ENCODE measurements at places on chromosomes 11 and 22.

- H3K27me3 ChIP-seq, result no peaks in the 10 kb centered on the region
- no peak overlapping the region for H3K4me3 ChIP-seq
These were observed 588.2 kb downstream of the BRD1 start for GRCh38 chr22:49239264-49240015.

GRCh38 chr11:129282634-129283033 lies 90.5 kb upstream of the ARHGAP32 start:
- DNase-seq, result no peak
- peaks cover 11% of the 10 kb centered on the region for H3K27me3 ChIP-seq
- no peak overlapping the region for H3K27ac ChIP-seq
- H3K4me3 ChIP-seq, result no peak overlapping the region
- H3K4me1 ChIP-seq, result no peaks in the 10 kb centered on the region

DNA sequence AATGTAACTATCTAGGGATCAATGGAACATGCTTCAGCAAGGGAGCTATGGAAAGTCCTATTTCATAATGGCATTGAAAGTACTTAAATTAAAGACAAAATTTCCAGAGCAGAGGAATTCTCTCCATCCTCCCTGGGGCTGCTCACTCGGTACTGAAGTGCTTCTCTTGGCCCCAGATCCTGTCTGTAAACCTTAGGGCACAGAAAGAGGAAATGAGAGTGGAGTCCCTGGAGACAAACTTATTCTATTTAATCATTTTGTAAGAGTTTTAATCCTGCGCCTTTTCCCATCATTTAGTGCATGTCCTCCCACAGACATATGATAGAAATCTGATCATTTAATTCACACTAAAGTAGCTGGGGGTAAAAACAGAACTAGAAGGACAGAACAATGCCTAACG lies 20.9 kb upstream of the PAMR1 start:
- peaks cover 7% of the 10 kb centered on the region for H3K27me3 ChIP-seq
- no peak overlapping the region for H3K4me3 ChIP-seq
- DNase-seq, result no peak

DNA sequence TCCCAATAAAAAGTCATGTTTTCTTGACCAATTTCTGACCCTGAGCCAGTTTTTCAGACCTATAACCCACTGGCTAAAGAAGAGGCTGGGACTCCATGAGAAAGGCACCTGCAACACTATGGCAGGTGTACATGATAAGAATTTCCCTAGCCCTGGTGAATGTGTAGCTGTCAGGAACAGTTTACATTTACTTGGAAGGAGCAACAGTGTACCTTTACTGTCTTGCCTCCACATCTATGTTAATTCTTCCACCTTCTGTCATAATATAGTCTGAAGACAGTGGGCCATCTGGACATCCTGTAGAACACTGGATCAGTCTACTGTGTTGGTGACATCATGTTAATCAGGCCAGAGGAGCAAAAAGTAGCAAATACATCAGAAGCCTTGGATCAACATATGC lies 72.1 kb upstream of the CD82 start:
- DNase-seq, result no peak
- no peaks in the 10 kb centered on the region for H3K4me1 ChIP-seq
- no peaks in the 10 kb centered on the region for H3K36me3 ChIP-seq
- H3K27ac ChIP-seq, result no peak overlapping the region
- H3K4me3 ChIP-seq, result no peak overlapping the region

GRCh38 chr11:71446942-71447688 lies 1.1 kb downstream of the DHCR7 start:
- peak overlapping the region; percentile 70 for H3K27ac ChIP-seq
- no peaks in the 10 kb centered on the region for H3K27me3 ChIP-seq
- H3K4me1 ChIP-seq, result peaks cover 44% of the 10 kb centered on the region
- DNase-seq, result no peak

- no peaks in the 10 kb centered on the region for H3K4me1 ChIP-seq
- H3K36me3 ChIP-seq, result peaks cover 27% of the 10 kb centered on the region
- no peak for DNase-seq
- no peak overlapping the region for H3K4me3 ChIP-seq
- H3K27ac ChIP-seq, result no peak overlapping the region
- H3K27me3 ChIP-seq, result no peaks in the 10 kb centered on the region
These were observed 26.7 kb downstream of the AMPD3 start for GRCh38 chr11:10481560-10482349.

- DNase-seq, result no peak
- no peak overlapping the region for H3K4me3 ChIP-seq
- no peaks in the 10 kb centered on the region for H3K36me3 ChIP-seq
- no peaks in the 10 kb centered on the region for H3K27me3 ChIP-seq
These were observed 86.6 kb downstream of the RTL6 start for GRCh38 chr22:44411226-44412135.

- no peak for DNase-seq
- no peak overlapping the region for H3K27ac ChIP-seq
- H3K4me3 ChIP-seq, result no peak overlapping the region
- peaks cover 59% of the 10 kb centered on the region for H3K27me3 ChIP-seq
These were observed 108.4 kb downstream of the ZBTB16 start for GRCh38 chr11:114167771-114168448.

GRCh38 chr22:43263645-43264514 lies 76.9 kb upstream of the TTLL12 start:
- H3K4me3 ChIP-seq, result peak overlapping the region; percentile 50
- peak overlapping the region; percentile 88 for H3K27ac ChIP-seq
- DNase-seq, result peak; percentile 87
- H3K36me3 ChIP-seq, result no peaks in the 10 kb centered on the region

DNA sequence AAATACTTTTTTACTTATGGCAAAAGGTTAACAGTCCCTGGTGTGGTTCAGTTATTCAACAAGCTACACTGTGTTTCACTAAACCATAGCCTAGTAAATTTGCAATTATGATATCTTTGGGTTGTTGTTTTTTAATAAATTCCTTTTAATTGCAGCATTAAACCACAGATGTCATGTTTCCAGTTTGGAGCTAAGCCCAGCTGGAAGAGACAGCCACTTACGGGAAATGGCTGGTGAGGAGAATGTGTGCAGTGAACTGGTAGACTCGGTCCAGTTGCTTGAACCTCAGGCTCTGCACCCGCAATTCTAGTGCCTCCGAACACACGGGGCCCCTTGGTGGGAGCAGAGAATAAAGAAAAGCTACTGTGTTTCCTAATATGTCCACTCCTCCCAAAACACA lies 70.8 kb downstream of the WNT11 start:
- H3K4me1 ChIP-seq, result no peaks in the 10 kb centered on the region
- H3K27ac ChIP-seq, result no peak overlapping the region
- no peak overlapping the region for H3K4me3 ChIP-seq
- H3K27me3 ChIP-seq, result no peaks in the 10 kb centered on the region
- peaks cover 7% of the 10 kb centered on the region for H3K36me3 ChIP-seq

DNA sequence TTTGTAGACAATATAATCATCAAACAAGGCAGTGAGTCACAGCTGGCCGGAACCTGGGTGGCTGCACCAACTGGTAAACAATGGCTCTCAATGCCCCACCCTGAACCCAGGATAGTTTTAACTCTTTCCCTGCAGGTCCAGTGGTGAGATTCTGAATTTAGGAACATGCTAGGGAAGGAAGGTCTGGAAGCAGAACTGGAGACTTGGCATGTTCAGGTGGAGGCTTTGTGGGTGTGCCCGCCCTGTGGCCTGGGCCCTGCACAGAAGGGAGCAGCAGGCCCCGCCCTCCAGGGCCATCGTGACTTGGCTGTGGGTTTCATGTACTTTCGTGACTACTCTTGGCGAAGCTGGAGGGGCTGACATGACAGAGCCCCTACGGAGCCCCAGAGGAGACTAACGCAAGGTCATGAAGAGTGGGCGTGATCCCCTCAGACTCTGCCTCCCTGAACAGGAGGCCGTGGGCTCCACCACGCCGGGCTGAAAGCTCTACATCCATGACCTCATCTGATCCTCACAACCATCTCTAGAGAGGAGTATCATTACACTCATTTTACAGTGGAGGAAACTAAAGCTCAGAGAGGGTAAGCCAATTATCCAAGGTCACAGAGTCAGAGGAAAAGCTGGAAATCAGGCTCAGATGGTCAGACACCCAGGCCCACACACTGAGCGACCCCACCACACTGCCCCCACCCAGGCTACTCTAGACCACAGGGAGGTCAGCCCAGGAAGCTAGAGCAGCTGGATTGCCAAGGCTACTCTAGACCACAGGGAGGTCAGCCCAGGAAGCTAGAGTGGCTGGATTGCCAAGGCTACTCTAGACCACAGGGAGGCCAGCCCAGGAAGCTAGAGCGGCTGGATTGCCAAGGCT lies 27.3 kb downstream of the MAFF start:
- no peaks in the 10 kb centered on the region for H3K27me3 ChIP-seq
- H3K27ac ChIP-seq, result no peak overlapping the region
- no peak overlapping the region for H3K4me3 ChIP-seq
- H3K4me1 ChIP-seq, result no peaks in the 10 kb centered on the region
- peaks cover 50% of the 10 kb centered on the region for H3K36me3 ChIP-seq

- DNase-seq, result no peak
- H3K27ac ChIP-seq, result no peak overlapping the region
These were observed 35.4 kb upstream of the INCENP start for GRCh38 chr11:62088331-62088933.

GRCh38 chr22:32803020-32803737 lies 1.7 kb downstream of the TIMP3 start:
- peaks cover 3% of the 10 kb centered on the region for H3K27me3 ChIP-seq
- no peaks in the 10 kb centered on the region for H3K4me1 ChIP-seq
- no peak overlapping the region for H3K27ac ChIP-seq
- H3K36me3 ChIP-seq, result no peaks in the 10 kb centered on the region

DNA sequence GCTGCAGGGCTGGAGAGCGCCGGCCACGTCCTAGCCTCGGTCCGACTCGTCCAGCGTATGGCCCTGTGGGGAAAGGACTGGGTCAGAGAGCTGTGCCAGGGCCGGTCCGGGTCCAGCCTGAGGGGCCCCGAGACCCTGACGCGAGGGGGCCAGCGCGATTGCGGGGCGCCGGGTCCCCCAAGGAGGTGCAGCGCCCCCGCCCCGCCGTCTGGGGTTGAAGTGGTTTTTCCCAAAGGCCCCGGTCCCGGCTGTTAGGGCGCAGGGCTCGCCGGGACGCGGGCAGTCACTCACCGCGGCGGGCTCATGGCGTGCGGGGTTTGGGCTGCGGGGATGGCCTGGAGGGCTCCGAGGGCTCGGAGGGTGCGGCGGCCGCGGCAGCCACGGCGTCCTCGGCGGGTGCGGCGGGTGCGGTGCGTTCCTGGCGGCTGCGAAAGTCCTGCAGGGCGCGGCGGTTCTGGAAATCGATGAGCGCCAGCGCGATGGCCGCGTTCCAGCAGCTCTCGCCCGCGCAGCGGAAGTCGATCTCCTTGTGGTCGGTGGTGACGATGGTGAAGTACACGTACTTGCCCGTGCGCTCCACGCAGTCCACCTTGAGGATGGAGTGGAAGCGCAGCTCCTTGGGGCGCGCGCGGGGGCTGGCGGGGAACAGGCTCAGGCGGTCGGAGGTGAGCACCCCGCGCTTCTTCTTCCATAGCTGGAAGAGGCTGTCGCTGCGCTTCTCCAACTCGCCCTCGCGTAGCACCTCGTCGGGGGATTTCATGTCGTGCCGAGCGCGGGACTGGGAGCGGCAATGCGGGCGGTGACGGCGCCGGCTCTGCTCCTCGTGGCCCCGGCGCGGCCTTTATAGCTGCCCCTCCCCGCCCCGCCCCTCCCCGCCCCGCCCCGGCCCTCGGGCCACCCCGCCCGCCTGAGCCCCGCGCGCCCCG lies at the start of gene PHLDA2:
Gene PHLDA2 (minus strand): TSS at position 816 of the 926 bp plus-strand sequence. CDS start 56 bp downstream, at position 760.
- no peaks in the 10 kb centered on the region for H3K36me3 ChIP-seq
- no peak within 1 kb of the TSS for H3K4me3 ChIP-seq
- H3K27ac ChIP-seq, result no peak within 1 kb of the TSS
- no peaks in the 10 kb centered on the region for H3K27me3 ChIP-seq
- DNase-seq, result no peak

DNA sequence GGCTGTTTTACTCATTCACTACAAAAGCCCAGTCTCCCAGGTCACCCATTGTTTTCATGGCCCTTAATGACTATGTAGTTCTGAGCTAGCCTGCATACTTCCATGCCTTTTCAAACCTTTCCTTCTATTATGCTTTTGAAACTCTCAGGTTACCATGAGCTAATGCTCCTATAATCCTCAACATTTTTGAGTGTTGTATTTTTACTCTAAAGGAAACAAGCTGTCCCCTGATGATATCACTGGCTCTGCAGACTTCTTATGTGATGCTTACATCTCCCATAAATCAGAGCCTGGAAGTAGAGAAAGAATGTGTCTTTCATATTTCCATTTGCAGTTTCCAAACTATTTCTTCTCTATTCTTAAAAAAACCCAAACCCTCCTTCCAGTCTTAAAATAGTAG lies 159.0 kb upstream of the RAG2 start:
- no peak overlapping the region for H3K4me3 ChIP-seq
- DNase-seq, result no peak
- H3K27ac ChIP-seq, result no peak overlapping the region
- H3K27me3 ChIP-seq, result peaks cover 6% of the 10 kb centered on the region

GRCh38 chr11:72238492-72239312 lies 5.3 kb downstream of the PHOX2A start:
- H3K27ac ChIP-seq, result no peak overlapping the region
- H3K4me1 ChIP-seq, result no peaks in the 10 kb centered on the region
- H3K36me3 ChIP-seq, result peaks cover 48% of the 10 kb centered on the region

DNA sequence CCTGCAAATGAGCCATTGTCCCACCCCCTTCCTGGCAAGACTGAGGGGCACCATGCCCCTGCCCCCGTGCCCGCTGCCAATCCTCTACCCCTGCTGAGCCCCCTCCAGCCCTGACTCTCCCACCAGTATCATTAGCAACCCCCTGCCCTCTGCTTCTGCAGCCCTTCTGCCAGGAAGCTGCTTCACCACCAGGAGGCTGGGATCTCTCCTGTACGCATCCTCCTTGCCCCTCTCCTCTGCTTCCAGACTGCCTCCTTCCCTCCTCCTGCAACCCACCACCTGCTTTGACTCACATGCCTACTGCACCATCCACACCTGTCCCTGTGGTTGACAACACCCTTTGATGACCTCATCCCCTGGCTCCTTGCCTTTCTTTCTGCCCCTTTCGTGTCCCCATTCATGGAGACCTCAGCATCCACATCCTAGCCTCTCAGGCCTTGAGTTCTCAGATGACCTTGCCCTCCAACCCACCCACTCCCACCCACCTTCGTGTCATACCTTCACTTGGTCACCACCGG lies 13.4 kb upstream of the PNPLA3 start:
- no peak overlapping the region for H3K27ac ChIP-seq
- no peaks in the 10 kb centered on the region for H3K4me1 ChIP-seq
- H3K4me3 ChIP-seq, result no peak overlapping the region
- DNase-seq, result no peak
- no peaks in the 10 kb centered on the region for H3K36me3 ChIP-seq
- no peaks in the 10 kb centered on the region for H3K27me3 ChIP-seq

All from DND-41 (cell line).